Activated T-cell treated with anti-CD3 and anti-CD28 coated beads, Interleukin-2, amount 50 U/mL, for 72 hours (primary cell): ENCODE measurements at places on chromosomes 3 and 15.

DNA sequence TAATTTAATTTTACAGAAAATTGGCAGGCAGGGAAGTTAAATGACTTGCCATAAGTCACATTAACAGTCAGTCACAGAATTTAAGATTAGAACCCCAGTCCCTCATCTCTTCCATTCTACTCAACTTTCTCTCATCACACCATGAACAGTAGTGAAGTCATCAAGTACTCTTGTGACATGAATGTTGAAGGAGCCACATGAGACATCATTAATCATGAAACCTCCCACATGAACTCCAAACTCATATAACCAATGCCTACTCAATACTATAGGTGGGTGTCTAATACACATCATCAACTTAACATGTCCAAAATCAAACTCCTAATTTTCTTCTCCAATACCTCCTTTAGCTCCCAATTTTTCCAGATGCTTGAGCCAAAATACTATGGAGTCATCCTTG lies 19.5 kb downstream of the PHC3 start:
- DNase-seq = no peak

DNA sequence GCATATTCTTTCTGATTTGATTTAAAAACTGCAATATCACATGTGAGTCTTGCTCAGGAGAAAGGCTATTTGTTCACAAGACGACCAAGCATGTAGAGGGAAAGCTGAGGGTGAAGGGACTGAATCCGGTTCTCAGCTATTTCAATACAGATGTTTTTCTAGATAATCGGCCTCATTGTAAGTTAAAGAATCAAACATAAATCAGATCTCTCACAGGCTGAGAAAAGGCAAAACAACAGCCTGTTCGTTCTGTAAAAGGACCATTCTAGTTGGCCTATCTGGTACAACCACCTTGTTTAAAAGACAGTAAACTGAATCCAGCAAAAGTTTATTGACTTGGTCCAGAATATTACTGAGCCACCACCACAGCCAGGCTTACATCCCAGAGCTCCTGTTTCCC lies 1045.7 kb upstream of the CFAP20DC start:
- no peak for DNase-seq

DNA sequence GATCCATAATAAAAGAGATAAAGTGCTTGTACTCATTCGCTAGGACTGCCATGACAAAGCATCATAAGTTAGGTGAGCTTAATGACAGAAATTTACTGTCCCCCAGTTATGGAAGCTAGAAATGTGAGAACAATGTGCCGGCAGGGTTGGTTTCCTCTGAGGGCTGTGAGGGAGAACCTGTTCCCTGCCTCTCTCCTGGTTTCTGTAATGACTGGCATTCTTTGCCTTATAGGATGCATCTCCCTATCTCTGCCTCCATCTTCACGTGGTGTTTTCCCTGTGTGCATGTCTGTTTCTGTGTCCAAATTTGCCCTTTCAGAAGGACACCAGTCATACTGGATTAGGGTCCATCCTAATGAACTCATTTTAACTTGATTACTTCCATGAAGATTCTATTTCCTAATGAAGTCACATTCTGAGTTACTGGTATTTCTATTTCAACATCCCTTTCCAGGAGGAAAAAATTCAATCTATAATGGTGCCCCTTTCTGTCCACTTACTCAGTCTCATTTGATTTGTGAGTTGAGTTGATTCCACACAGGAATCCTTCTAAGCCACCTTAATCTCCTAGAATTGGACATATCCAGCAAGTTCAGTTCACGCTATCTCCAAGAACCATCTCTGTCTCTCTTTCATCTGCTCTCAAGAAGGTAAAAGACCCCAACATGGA lies 71.2 kb upstream of the LIPC start:
- DNase-seq = no peak

- no peak for DNase-seq
Measured at GRCh38 chr15:84797212-84797611, 19.9 kb upstream of the ALPK3 start.

DNA sequence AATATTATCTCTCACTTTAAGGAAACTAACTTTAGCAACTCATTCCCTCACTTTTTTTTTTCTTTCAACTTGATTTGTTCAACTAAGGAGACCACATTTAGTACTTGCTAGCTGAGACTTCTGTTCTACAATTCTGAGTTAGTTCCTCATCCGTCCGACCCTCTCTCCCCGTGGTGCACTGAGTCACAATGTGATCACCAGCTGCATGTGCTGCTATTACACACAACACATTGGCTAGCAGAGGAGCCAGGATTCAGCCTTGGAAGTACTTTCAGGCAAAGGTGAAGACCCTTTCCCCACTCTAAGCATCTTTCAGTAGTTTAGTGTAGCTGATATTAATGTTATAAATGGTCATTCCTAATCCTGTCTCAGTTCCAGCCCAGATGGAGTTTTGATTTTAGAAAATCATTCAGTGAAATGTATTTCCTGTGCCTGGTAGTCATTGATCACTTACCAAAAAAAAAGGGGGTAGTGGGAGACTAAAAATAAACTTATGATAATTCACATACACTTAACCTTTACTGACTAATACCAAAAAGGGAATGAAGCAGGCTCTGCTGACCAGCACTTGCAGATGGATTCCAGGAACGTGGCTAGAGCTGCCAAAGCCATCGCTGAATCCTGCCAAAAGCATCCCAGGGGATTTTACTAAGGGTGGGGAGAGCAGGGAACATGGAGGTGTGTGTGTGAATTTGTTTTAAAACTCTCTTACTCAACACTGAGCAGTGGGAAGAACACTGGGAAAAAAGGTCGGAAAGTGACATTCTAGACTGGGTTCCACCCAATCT lies 424.8 kb downstream of the LPP start:
- DNase-seq = peak; percentile 27

DNA sequence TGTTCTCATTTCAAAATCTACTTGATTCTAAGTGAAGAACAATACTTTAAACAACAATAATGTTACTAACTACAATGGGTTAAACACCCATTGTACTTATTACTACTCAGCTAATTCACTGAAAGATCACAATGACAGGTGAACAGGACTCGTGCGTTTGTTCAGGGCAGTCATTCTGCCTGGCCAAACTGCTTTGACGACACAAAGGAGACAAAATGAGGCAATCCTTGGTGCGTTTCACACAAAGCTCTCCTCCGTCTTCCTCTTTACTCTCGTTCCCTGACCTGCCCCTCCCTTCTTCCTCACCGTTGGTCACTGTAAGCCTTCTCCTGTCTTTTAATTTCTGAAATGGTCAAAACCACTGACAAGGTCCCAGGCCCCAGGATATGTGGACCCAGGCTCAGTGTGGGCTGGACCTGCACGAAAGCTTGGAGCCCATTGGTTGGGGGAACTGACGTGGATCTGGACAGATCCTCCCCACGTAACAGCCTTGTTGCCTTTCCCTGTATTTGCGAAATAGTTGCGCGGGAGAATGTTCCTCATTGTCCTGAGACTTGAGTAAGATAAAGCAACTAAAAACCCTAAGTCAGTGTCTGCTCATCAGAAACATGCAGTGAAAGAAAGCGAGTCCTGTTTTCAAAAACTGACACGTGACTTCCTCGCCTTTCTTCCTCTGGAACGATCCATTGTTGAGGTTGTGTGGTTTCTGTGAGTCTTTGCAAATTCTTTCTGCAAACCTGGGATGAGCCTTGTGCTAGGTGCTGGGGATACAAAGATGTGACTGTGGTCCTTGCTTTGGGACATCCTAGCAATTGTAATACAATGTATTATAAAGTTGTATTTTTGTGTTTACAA lies 147.1 kb upstream of the RGMA start:
- no peak for DNase-seq

DNA sequence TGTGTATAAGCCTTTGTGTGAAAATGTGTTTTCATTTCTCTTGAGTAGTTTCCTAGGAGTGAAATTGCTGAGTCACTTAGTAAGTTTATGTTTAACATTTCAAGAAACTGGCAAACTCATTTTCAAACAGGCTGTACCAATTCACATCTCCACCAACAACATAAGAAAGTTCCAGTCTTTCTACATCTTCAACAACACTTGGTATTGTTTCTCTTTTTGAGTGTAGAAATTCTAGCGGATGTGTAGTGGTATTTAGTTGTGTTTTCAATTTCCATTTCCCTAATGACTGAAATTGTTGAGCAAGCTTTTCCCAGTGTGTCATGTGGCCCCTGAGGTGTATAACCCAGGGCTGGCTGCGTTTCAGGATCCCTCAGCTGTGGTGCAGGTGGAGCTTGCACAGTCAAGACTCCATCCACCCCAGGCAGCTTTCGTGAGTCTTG lies 258.5 kb downstream of the PDCD6IP start:
- DNase-seq = peak; percentile 61

DNA sequence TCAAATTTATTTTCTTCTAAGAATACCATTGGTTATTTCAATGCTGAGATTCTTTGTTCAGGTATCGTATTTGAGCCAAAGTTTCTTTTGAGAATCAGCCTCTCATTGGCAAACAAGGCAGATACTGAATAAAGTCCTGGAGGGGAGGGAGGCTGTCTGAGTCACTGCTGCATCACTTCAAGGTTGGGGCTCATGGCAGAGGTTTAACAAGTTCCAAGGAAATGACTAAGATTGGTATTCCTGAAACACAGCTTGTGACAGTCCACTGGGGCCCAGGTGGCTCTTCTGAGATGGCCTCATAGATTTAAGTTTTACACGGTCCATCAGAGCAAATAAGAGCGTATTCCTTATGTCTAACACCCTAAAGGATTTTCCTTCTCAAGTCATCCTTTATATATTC lies 213.8 kb upstream of the STAC start:
- no peak for DNase-seq

- no peak for DNase-seq
Measured at GRCh38 chr3:71989165-71989564, 204.2 kb upstream of the PROK2 start.

DNA sequence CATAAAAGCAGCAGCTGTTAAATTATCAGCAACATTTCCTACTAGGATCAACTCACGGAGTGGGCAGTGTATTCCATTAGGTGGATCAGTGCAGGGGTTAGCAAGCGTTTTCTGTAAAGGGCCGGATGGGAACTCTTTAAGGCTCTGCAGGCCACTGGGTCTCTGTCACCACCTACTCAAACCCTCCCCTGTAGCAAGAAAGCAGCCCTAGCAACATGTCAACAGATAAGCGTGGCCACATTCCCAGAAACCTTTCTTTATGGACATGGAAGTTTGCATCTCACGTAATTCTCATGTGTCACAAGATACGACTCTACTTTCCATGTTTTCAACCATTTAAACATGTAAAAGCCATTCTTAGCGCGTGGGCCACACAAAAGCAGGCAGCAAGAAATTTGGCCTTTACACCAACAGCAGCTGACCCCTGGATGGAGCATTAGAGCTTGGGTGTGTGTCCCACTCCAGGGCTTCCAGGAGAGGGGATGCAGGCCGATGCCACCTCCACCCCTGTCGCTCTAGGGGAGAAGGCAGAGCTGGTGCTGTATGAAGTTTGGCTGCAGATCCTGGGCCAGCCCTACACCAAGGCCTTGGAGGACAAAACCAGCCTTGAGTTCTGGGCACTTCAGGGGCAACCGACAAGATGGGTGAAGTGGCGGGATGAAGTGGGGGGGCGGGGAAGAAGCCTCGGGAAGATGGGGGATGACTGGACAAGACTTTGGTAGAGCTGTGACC lies 48.2 kb upstream of the CSPG4 start:
- DNase-seq = no peak

DNA sequence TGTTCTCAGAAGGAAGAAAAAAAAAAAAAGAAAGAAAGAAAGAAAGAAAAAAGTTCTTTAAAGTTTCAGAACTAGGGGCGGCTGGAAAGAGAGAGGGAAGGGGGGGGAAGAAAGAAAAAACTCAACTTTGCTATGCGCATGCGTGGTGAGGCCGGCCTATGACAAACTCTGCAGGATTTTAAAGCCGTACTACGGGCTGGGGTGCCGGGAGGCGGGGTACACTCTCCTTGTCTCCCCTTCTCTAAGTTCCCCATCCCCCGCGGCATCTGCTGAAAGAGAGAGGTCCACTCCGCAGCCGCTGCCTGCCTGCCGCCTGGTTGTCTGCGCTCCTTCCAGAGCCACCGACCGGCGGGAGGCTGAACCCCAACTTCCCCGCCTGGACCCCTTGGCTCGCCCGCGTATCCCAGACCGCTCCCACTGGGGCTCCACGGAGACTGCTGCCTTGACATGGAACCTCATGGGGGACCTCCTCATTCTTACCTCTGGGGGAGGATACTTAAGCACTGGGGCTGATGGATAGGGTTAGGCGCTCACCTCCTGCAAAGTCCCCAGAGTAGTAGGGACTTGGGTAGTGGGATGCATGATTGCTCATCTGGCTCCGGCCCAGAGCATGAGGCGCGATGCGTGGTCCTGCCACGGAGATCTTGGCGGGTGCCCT lies 1.4 kb upstream of the WNT5A start:
- peak; percentile 50 for DNase-seq

GRCh38 chr3:156763386-156763785 lies 62.8 kb upstream of the LEKR1 start:
- no peak for DNase-seq

DNA sequence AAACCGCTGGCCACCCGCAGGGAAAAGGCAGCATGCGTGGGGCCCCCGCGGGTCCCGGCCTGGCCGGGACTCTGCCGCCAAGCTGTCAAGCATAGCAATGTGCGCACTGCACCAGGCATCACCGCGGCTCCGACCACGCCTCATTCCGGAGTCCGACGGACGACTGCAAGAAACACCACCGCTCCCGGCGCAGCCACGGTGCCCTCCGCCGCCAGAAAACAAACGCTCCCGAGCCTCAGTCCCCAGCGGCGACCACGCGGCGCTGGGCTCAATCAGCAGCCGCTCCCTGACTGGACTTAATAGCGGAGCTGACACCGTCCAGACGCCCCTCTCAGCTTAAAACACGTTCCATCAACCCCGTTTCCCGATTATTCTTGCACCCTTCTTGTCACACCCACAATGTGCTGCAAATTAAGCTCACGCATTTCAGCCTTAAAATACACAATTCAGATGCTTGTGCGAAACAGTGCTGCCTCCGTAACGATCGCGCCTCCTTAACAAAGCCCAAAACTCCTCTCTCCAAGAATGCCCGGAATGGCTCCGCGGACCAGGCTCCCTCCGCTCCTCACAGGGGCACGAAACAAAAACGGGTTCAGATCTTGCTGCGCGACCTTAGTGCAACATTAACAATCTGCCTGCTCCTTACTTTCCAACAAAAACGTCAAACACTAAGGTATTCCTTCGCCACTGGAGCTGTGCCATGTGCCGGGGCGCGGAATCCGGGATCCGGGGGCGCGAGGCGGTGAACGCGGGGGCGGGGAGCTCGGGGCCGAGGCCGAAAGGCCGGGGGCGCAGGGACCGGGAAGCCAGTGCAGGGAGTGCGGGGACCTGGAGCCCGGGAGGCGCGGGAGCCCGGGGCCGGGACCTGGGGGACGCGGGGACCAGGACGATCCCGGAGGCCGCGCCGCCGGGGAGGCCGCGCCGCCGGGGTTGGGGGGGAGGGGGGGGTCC lies 655 bp downstream of the CYFIP1 start:
- peak; percentile 53 for DNase-seq

GRCh38 chr3:124277144-124277890 lies 285.4 kb upstream of the ROPN1 start:
- DNase-seq = no peak

- DNase-seq = no peak
Measured at GRCh38 chr3:141930801-141931200, 54.4 kb downstream of the ATP1B3 start.

DNA sequence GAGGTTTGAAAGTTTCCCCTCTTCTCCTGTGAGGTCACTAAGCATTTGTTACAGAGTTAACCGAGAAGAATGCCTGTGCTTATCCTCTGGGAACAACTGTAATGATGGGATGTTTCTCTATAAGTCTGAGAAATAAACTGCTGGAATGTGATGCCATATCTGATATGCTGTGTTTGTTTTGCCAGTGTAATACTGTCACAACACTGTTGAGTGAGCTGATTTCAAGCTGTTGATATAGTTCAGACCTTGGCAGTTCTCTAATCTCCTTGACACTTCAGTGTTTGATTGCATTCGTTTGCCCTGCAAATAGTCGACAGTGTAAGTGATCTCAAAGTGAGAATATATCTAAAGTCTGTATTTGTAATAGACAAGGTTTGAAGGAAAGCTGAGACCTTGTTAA lies 73.3 kb downstream of the PTPRG start:
- no peak for DNase-seq
